Anterior cingulate cortex (tissue), 58 donors: ENCODE measurements at places on chromosomes 5 and 9.

DNA sequence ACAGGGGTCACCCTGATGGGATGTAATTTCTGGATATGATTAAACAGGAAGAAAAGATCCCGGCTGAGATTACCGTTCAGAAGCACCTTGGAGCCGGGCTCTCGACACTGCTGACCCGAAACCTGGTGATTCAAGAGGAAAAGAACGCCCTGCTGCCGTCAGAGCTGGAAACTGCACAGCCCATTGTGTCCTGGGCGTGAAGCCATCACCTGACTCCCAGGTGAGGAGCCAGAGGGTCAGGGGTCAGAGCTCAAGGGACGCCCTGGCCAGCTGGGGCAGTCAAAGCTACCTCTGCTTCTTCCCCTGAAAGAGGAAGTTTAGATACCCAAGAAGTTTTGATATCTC is 17.8 kb upstream of the SLC12A7 start:
- DNase-seq: no peak

- no peak for DNase-seq
These were observed 275.7 kb upstream of the KIF2A start for GRCh38 chr5:62030326-62030725.

DNA sequence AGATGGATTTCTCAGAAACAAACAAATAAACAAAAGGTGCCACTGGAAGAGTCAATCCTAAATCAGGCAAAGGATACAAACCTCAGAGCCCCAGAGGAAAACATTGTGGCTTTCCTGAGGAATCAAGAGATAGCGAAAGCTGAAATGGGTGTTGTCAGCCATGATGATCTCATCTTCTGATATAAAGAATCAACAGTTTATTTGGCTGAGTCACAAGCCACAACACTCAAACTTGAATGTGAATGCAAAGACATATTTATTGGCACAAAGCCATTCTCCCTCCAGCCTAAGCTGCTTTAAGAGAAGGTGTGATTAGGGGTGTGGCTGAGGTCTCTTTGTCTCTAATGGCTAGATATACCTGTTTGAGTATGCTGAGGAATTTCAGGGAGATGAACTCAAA is 73.3 kb upstream of the NREP start:
- DNase-seq: no peak

GRCh38 chr5:35626553-35626952 is 8.9 kb downstream of the SPEF2 start:
- DNase-seq: no peak
